ENCODE measurements at places on chromosomes 1 and 21.

- DNase-seq: no peak
These were observed 43.8 kb downstream of the SLX9 start for GRCh38 chr21:44983421-44984206.

DNA sequence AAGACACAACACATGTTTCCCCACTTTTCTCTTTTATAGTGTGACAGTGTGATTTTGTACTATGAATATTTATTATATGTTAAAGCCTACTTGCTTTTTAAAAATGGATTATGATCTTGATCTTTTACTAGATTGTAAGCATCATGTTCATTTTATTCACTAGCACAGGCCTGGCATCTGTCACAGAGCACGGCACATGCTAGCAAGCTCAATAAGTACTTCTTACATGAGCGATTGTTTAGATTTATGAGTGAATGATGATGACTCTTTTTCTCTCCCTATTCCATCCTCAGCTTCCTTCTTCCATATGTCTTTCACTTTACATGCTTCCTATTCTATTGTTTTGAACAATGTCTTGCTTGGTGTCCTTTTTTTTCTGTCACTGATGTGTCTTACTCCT is 1454.1 kb downstream of the MRPL39 start:
- DNase-seq: no peak

DNA sequence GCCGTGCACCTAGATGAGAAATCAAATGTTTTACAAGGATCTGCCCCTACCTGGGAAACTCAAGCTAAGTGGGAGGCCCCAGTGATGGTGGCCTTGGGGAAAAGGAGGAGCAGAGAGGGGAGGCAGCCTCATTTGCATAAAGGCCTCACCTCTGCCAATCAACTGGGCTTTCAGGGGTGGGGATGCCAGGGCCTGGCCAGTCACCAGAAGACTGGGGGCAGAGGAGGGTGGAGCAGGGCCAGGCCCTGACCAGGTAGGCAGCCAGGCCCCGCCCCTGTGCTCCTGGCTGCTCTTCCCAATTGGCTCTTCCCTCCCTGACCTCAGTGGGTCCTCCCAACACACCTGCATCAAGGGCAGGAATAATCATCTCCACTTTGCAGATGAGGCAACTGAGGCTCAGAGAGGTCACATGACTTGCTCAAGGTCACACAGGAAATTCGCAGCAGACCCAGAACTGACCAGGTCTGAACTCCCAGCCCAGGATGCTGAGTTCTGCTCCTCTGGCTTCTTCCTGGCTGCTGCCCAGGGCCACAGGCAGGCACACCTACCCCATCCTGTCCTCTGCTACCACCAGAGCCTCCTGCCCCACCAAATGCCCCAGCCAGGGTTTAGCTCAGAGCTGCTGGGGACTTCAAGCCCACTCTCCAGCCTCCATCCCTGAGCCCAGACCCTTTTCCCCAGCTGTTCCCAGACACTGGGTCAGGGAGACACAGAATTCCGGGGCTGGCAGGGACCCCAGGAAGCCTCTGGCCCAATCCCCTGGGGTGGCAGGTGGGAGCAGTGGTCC is 677.9 kb downstream of the MATN1 start:
- DNase-seq: no peak

DNA sequence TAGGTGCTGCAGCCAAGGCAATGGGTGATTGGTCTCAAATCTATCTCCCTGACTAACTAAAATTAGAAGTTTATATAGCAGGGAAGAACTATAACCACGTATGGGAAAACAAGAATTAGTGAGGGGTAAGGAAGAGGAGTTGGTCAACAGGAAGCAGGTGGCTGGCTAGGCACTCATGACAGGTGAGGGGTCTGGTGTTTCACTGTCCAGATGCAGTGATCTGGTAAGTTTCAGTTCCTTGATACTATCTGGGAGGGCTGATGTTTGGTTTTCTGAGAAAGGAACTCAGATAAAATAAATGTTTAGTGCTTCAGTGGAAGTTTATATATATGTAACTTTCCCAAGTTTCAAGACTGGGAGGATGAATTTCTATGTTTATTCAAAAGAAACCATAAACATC is 11.6 kb upstream of the POU2F1 start:
- DNase-seq: no peak

- peak; percentile 47 for DNase-seq
These were observed 248.4 kb downstream of the DENND1B start for GRCh38 chr1:197526736-197527371.

GRCh38 chr1:82168482-82168881 is 367.7 kb downstream of the ADGRL2 start:
- DNase-seq: no peak

DNA sequence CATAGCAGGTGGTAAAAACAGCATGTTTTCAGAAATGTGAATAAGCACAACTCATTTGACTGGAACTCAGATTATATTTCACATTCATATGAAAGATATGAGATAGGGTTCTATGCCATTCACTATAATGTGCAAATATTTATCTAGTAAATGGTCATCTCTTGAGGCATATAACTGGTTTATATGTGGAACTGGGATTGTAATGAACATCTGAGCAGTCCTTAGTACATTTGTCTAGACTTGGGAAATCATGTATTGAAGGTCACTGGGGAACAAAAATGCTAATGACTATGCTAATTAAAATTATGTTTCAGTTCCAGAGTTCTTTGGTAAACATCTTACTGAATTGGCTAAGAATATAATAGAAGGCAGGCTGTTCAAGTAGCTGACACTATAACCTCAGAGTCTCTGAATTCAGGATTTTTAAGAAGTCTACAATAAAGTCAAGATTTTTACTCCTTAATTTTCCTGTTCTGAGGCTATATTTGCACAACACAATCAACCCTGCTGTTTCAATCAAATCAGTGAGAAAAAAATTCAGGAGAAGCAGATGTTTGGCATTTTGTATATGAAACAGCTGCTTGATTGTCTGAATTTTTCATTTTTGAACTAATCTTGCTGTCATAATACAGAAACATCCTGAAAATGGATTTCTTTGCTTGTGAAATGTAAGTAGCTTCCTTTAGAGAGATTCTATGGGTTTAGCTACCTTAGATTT is 244.8 kb upstream of the RGS18 start:
- no peak for DNase-seq

- peak; percentile 42 for DNase-seq
These were observed 143.5 kb downstream of the SLC30A10 start for GRCh38 chr1:219784660-219785381.

DNA sequence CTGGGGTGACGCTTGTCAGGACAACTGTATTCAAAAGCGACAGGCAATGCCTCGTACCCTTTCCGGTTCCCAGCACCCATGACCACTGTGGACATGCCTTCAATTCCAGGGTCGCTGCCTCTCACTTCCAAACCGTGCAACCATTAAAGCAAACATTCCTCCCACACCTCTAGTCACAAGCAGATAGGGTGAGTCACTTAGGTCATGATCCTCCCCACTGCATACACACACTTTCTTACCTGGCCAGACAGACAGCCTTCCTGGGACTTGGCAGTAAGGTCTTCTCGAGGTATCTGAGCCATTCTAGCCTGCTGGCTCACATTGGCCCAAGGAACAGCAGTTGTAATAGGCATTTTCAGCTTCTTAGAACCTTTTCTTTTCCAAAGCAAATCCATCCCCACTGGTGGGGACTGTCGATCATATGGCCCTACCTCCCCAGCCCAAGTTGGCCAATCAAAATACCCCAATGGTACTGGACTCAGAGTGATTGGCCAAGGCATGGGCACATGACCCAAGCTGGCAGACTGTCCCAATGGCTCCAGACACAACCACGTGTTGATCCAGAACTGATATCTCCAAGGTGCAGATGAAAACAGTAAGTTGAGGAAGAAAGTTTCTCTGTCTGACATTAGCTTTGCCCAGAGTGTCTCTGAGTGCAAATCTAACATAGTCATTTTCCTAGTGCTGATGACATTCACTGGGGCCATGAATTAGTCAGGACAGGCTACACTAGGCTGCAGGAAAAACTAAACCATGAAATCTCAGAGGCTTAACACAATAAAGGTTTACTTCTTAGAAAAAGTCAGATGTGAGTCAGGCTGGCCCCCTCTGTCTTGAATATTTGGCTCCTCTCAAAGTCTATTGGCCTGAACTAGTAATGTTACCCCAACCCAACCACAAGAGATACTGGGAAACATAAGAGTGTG is 113.8 kb downstream of the RRAGC start:
- DNase-seq: no peak

DNA sequence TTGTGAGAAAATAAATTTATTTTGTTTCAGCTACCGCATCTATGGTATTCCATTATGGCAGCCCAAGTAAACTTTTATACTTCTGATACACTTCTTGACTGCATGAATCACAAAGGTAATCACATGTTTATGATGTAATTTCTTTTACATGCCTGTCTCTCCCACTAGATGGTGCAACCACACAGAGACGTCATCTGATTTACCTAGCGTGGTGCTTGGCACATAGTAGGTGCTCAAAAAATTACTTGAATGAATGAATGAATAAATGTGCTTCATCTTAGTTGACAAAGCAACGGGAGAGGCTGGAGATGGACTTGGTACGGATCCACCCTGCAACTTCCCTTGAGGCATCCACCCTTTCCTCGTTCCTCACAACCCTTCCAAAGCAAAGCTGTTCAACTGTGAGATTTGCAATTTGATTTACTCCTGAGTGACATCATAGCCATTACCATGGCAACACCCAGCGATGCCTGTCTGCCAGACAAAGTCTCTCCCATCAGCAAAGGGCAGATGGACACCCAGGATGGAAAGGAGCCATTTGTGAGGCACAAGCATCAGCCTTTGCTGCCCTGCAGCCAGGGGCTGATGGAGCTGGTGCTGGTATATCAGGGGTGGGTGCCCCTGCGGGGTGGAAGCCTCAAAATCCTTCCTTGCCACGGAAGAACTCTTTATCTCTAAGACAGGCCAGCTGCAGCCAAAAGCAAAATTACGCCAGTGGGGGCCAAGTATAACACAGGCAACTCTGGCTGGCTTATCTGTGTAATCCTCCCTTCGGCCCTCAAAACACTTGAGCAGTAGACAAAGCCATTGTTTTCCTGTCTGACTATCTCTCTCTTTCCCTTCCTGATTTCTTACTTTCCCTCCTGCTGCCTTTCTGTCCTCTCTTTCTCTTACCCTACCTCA is 18.9 kb upstream of the VWA5B1 start:
- peak; percentile 20 for DNase-seq

GRCh38 chr1:8497210-8497819 is 179.4 kb downstream of the SLC45A1 start:
- peak; percentile 91 for DNase-seq

DNA sequence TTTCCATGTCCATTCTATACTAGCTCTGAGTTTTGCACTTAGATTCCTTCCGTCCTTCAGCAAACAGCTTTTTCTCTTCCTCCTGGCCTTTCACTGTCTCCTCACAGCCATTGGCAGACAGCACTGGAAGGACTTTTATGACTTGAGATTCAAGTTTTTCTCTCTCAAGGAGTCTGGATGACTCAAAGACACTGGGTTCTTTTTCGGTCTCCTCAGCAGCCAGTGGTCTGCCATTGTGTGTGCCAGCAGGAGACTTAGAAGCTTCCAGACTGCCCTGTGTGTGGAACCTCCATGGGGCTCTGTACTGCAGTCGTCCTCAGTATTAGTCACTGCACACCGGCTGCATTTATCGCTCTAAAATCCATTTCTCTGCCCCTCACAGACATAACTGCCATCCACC is 30.5 kb downstream of the NTNG1 start:
- DNase-seq: no peak

GRCh38 chr1:212668477-212668876 is 31.2 kb downstream of the BATF3 start:
- no peak for DNase-seq

GRCh38 chr1:244941121-244941520 is 76.8 kb upstream of the HNRNPU start:
- DNase-seq: no peak

DNA sequence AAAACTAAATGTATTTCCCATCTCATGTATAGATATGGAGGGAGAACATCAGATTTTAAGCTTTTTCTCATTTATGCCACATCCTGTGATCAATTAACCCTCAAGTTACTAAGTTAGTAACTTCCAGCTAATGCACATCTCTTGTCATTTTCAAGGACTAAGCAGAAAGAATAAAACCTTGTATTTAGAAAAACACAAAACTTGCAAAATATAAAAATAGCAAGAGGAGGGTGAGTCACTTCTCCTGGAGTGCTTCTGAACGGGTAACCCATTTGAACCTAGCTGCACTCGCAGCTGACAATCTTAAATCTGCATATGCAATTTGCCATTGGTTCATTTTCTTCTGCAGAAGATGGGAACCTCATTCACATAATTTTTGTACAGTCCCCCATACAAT is 500.5 kb downstream of the SETD4 start:
- DNase-seq: peak; percentile 73

- peak; percentile 47 for DNase-seq
These were observed 88.1 kb upstream of the ARHGEF16 start for GRCh38 chr1:3366126-3367051.

DNA sequence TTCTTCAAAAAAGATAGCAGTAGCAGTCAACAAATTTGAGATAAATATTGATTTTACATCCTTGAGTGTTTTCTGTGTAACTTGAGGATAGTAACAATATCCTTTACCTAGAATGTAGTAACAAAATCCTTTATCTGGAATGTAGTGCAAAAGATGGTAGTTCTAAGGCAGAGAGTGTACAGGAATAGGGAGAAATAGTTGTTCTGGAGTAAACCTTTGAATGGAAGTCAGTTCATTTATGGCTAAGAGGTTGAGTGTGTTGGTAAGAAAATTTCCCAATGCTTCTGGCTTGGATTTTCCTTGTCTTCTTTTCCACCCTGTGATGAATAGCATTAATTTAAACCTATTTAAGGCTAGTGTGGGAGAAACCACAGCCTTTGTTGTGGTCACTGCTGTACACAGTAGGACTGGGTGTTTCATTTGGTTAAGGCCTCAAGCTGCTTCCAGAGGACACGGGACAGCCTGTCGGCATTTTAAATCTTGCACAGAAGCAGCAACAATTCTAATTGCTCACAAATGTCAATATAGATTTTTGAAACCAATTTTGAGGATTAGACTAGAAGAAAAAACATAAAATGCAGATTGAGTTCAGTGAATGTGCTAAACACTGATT is 11.3 kb downstream of the NFIA start:
- DNase-seq: peak; percentile 73

DNA sequence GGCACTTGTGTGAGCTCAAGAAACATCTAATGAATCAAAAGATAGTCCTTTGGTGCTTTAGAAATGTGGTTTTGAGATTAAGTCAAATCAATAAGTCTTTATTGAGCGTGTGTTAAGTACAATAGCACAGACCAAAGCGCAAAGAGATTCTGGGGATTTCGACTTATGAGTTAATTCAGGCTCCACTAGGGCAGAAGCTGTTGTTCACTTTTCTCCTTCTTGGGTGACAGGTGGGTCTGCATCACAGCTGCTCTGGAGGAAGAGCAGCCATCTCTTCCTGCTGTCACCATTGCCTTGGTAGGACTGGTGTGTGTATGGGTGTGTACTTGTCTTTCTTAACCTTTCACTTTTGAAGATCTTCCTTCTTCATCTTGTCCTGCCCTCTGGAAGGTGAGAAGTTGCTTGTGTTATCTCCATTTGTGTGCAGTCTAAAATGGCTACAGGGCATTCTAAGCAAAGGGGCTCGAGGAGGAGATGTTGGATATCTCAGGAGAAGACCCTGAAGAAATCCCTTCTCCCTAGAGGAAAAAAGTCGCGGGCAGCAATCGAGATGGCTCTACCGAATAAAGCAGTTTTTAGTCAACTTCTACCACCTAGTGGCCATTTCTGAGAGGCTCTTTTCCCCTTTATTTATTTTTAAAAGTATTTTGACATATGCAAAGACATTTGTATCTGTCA is 22.9 kb upstream of the DISC1 start:
- peak; percentile 65 for DNase-seq

- peak; percentile 74 for DNase-seq
These were observed 86.0 kb upstream of the GNG4 start for GRCh38 chr1:235735621-235736020.

Measured in fibroblast of mammary gland (primary cell).